ENCODE measurements at places on chromosomes 6 and 20.

DNA sequence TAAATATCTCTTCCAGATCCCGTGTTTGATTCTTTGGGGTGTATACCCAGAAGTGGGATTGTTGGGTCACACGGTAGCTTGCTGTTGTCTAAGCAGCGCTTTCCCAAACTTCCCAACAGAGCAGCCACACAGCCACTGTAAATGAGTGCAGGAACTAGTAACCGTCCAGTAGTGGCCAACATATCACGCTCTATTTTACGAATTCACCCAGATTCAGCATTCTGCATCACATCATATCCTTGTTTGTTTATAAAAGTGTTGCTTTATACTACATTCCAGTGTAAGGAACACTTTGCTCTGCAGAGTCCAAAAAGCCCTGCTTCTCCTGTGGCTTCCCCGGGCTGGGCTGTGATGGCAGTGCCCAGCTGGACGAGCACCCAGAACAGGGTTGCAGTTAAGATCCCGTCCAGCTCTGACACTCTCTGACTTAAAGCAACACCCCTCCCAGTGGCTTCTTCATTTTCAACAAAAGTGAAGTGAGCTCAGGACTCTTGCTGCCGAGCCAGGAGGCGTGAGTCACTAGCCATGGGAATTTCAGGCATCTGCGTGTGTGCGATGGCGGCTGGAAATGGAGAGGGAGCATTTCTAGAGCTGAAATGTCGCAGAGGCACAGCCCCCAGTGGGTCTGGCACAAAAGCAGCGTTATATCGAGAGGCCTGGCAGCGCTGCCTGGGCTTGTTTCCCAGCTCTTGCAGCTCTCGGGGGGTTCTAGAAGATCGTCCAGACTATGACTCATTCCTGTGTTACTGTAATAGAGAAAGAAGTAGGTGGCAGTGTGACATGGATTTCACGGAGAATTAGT is 216.3 kb upstream of the ECI2 start:
- peaks cover 26% of the 10 kb centered on the region for H3K27me3 ChIP-seq
- no peak overlapping the region for H3K27ac ChIP-seq
- peaks cover 2% of the 10 kb centered on the region for H3K4me1 ChIP-seq
- no peak overlapping the region for H3K4me3 ChIP-seq

DNA sequence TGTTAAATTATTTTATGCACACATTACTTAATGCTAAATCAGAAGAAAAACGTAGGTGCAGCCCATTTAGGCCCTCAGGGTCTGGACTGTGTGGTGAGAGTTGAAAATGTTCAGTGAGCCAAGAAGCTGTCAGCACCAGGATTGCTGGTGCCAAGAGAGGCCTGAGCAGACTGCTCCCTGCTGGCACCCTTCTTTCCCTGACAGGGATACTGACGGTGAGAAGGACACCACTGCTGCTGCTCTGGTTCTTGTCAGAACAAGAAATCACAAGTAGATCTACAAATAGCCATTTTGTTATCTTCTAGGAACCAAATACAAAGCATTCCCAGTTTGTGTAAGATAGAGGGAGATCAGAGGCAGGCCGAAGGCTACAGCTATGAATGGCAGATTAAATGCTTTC is 48.7 kb upstream of the CRISP1 start:
- no peak overlapping the region for H3K27ac ChIP-seq
- H3K36me3 ChIP-seq, result no peaks in the 10 kb centered on the region
- H3K27me3 ChIP-seq, result no peaks in the 10 kb centered on the region

GRCh38 chr6:8499540-8499939 is 64.2 kb upstream of the SLC35B3 start:
- no peak overlapping the region for H3K27ac ChIP-seq
- no peak overlapping the region for H3K4me3 ChIP-seq
- H3K27me3 ChIP-seq, result no peaks in the 10 kb centered on the region
- H3K36me3 ChIP-seq, result no peaks in the 10 kb centered on the region
- H3K4me1 ChIP-seq, result no peaks in the 10 kb centered on the region

DNA sequence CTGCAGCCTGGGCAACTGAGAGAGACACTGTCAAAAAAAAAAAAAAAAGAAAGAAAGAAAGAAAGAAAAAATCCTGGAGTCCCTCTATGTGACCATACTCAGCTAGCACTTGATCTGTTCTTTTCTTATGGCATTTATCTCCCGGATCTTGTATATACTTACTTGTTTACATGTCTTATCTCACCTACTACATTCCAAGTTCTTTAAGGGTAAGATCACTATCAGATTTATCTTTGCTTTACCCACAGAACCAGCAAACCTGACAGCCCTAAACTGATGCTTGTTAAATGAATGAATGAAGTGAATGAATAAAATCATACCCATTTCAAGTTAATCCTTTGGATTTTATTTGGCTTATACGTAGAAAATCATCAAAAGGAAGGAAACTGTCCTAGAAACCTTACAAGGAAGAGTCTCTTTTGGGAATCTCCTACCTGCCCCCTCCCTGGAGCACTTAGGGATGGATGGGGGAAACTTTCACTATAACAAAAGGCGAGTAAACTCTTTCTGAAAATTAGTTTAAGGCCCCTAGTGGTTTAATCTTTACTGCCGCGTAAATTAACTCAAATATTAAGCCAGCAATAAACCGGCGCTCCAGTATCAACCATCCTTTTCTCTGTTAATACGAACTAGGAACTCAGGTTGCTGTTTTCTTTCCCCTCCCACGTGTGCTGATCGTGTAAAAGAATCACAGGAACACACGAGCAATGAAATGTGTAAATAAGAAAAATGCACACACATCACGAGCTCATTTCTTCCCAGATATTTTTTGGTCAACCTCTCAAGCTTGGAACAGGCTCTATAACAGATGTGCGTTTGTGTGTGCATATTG is 1.3 kb upstream of the UTRN start:
- no peak for DNase-seq
- H3K27ac ChIP-seq, result no peak overlapping the region
- no peaks in the 10 kb centered on the region for H3K36me3 ChIP-seq

DNA sequence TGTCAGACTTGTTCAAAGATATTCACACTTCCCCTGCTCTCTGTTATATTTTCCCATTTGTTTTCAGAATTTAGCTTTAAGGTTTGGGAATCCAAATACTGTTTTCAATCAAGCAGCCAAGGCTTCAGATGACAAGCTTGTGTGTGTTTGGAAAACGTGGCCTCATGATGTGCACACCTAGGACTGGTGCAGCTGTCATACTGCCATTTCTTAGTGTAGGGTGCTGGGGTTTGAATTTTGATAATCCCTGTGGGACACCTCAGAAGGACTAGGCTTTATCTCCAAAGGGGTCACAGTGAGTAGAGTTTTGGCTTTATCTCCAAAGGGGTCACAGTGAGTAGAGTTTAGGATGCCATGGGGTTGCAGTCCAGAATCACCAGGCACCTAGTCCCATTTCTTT is 65.3 kb upstream of the JAG1 start:
- H3K4me1 ChIP-seq, result no peaks in the 10 kb centered on the region
- H3K27ac ChIP-seq, result no peak overlapping the region
- no peak for DNase-seq
- H3K27me3 ChIP-seq, result peaks cover 35% of the 10 kb centered on the region
- no peaks in the 10 kb centered on the region for H3K36me3 ChIP-seq

- no peak overlapping the region for H3K27ac ChIP-seq
- peaks cover 2% of the 10 kb centered on the region for H3K36me3 ChIP-seq
- DNase-seq, result no peak
- H3K4me1 ChIP-seq, result peaks cover 3% of the 10 kb centered on the region
- H3K4me3 ChIP-seq, result no peak overlapping the region
- H3K27me3 ChIP-seq, result peaks cover 34% of the 10 kb centered on the region
Observed at GRCh38 chr6:4187480-4187879, 52.1 kb upstream of the ECI2 start.
